ENCODE measurements at places on chromosomes 11 and 22.

GRCh38 chr11:9616858-9617257, 43.4 kb downstream of the WEE1 start:
- DNase-seq, result no peak

DNA sequence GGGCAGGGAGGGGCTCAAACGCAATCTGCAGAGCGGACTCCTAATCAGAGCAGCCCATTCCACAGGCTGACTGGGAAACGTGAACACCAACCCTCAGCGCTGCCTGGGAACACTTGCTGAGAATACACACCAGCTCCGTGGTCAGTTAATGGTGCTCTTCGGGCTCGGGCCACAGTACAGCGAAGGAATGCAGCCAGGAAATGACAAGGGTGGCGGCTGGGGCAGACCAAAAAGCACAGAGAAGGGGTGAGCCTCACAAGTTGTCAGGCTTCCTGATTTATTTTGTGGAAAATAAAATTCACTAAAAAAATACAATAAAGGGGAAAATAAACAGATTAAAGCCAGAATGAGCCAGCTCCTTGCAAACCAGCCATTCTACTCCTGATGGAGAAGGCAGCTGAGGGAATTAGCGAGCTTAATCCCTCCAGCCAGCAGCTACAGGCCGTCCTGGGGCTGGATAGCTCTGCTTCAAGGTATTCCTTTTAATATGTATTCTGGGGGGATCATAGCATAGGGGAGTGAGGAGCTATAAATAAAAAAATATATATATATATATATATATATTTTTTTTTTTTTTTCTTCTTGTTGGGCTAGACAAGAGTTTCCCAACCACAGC, 165.5 kb upstream of the NTM start:
- DNase-seq, result no peak

GRCh38 chr11:71946144-71946571, 17.3 kb downstream of the RNF121 start:
- no peak for DNase-seq

GRCh38 chr11:72326151-72326848, 82.3 kb upstream of the PHOX2A start:
- DNase-seq, result no peak

- DNase-seq, result no peak
Measured at GRCh38 chr22:37233751-37234631, 10.1 kb downstream of the RAC2 start.

- DNase-seq, result no peak
Measured at GRCh38 chr11:109165035-109165434, 257.0 kb upstream of the C11orf87 start.

DNA sequence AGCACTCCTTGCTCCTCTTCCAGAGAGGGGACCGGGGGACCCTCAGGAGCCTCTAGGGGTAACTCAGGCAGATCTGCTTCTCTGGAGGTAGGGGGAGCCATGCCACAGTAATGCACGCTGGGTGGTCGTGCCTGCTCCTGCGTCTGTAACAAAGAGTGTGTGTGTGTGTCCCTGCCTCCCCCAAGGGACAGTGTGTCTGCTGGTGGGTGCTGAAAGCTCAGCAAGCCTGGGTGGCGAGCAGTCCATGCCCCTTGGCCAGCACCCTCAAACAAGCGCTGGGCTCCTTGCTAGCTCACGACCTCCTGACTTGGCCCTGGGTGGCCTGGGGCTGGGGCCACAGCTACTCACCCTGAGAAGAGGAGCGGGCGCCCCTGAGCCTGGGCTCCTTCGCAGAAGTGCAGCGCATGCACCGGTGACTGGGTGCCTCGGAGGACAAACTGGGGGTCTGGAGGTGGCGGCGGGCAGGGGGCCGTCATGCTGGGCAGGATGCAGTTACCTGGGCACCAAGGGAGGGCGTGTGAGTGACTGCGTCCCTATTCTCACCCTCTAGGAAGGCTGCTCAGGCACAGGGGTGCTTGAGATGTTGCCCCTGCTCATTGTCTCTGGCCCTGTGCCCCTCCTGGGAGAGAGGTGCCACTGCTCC, 33.7 kb downstream of the GNB1L start:
- DNase-seq, result no peak

- no peak for DNase-seq
Measured at GRCh38 chr22:45312415-45312814, 2.7 kb downstream of the FAM118A start.

DNA sequence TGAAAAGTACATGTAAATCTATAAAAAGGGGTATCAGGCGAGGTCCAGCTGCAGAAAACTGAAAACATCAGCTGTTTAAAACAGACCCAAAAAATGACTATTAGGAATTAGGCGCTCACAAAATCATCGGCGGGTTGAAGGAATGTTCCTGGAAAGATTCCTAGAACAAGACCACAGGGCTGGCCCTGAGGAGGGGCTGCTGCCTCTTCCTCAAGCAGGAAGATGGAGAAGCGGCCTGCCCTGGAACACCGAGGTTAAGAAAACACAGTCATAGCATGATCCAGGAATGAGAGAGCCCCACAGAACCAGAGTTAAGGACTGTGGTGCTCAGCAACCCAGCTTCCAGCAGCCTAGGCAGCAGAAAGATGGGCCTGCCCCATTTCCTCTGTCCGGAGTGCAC, 78.4 kb downstream of the C11orf91 start:
- DNase-seq, result no peak

DNA sequence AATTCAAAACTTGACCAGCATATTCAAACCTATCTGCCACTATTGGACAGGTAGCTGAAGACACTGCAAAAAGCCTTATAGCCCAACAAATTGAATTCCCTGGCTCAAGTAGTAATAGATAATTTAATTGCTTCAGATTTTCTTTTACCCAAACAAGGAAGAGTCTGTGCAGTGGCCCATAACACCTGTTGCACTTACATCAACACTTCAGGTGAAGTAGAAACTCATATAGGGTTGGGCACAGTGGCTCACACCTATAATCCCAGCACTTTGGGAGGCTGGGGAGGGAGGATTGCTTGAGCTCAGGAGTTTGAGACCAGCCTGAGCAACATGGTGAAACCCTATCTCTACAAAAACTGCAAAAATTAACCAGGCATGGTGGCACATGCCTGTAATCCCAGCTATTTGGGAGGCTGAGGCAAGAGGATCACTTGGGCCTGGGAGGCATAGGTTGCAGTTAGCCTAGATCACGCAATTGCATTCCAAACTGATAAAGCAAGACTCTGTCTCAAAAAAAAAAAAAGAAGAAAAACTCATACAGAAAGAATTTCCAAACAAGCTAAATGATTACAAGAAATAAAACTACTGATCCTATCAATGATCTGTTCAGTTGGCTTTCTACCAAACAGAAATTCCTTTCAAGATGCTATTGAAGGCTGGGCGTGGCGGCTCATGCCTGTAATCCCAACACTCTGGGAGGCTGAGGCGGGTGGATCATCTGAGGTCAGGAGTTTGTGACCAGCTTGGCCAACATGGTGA, 9.5 kb downstream of the FOLR3 start:
- no peak for DNase-seq

DNA sequence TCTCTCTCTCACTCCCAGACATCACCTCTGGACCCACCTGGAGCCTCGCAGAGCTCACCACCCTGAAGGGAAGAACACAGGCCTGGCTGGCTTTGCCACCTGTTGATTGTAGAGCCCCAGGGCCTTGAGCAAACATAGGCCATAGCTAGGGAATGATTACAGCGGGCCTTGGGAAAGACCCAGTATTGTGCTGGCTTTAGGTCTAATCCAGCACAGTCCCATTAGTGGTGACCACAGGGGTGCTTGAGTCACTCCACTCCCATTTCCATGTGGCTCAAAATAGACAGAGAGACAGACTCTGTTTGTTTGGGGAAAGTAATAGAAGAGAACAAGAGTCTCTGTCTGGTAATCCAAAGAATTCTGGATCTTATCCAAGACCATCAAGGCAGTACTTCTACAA, 42.7 kb upstream of the FAM181B start:
- DNase-seq, result no peak

GRCh38 chr11:112292785-112293407, 32.2 kb upstream of the PLET1 start:
- DNase-seq, result no peak

GRCh38 chr22:34812631-34813030, 253.3 kb upstream of the ISX start:
- DNase-seq, result no peak

DNA sequence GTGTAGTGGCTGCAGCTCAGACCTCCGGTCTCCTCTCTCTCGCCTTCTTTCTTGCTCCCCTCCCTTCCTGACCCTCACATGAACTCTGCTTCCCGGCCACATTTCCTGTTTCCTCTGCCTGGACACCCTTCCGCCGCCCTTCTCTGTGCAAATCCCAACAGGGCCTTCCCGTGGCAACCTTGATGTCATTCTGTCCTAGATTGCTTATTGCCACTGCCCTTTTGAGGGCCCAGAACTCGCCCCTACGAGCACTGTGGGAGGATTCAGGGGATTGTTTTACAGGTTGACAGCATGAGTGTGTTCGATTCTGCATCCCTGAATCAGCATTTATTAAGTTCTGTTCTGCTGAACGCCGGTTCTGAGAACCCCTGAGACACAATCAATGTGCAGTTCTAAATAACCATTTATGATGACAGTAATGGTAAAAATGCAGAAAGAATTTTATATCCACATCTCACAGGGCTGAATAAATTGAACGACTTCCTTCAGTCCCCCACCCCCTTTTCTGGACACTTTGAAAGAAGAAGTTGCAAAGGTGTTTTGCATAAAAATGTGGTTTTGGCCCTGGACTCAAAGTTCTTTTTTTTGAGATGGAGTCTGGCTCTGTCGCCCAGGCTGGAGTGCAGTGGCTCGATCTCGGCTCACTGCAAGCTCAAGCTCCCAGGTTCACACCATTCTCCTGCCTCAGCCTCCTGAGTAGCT, 6.4 kb downstream of the BATF2 start:
- no peak for DNase-seq

GRCh38 chr11:68026391-68027105, 3.9 kb upstream of the NDUFS8 start:
- no peak for DNase-seq

GRCh38 chr11:123152951-123153350, 42.1 kb downstream of the CLMP start:
- no peak for DNase-seq

GRCh38 chr11:45684440-45684839, 19.0 kb upstream of the CHST1 start:
- no peak for DNase-seq

DNA sequence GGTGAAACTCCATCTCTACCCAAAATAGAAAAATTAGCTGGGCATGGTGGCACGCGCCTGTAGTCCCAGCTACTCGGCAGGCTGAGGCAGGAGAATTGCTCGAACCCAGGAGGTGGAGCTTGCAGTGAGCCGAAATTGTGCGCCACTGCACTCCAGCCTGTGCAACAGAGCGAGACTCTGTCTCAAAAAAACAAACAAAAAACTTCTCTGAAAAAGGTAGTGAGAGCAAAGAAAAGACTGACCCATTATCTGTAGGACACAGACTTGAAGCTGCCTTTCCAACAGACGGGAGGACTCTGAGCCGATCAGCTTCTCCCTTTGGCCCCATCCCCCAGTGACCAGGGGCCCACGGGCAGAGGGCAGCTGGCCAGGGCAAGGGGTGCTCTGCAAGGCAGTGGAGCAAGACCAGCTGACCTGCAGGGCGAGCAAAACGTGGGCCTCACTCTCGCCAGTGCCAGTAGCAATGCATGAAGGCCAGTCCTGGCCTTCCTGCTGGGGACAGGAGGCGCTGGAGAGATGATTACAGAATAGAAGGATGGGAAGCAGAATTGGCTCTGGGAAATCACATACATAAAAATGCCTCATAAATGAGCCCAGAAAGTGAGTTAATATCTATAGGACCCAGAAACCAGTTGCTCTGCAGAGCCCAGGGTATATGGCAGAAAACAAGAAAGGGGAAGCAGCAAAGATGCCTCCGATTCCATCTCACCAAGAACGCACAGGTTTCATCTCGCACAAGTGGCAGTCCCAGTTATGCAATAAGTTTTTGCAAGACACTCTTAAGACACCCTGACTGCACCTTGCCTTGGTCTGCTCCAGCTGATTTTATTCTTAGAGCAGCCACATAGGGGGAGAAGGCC, 2.8 kb downstream of the EHD1 start:
- DNase-seq, result no peak

DNA sequence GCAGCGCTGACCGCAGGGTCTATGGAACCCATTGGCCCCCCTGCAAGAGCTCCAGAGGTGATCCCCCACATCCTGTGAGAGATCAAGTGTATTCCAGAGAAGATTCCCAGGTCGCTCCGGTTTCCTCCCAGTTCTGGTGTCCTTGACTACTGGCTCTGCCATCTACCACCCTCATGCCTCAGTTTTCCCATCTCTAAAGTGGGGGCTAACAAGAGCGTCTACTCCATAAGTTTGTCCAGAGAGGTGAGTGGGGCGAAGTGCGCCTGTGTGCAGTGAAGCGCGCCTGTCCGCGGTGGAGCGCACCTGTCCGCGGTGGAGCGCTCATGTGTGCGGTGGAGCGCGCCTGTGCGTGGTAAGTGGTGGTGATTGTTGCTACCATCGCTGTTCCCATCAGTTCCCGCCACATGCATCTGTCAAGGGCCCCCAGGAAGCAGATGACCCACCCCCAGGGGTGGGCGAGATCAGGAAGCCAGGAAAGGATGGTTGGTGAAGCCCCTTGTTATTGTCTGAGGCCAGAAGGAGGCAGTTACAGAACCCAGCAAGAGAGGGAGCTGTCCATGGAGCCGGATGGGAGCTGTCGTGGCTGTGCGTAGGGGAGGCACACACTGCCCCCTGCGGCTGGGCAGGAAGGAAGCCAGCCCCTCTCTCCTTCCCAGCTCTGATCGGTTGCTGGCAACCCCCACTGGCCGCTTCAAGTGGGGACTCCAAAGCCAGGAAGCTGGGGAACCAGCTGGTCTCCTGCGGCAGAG, 73.2 kb upstream of the FGF3 start:
- DNase-seq, result no peak

DNA sequence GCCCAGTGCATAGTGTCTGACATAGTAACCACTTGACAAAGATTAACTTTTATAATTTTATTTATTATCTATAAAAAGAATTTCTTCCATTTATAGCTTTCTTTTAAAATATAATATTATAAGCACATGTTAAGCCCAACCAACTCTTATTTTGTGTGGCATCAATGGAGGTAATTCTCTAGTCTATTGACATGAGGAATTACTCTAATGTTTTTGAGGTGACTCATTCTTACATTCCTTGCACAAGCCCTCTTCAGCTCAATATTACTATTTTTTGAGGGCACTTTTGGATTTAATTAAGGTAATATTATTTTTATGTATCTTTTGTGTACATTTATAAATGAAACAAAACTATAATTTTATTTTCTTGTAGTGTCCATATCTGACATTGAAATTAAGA, 59.6 kb downstream of the AASDHPPT start:
- DNase-seq, result no peak

DNA sequence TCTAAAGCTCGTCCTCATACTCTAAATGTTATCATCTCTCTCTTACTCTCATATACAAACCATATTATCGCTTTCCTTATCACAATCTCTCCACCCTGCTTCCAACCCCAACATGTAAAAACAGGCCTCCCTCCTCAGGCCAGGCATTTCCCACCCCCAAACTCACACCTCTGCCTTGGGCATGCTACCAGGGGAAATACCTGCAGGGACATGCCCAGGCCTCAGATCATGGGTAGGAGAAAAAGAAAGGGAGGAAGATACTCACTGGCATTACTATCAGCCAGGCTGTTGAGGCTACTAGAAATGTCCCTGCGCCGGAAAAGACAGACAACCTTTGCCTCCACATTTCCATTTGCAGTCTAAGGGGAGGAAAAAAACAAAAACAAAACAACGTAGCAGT, 1.8 kb downstream of the MTA2 start:
- DNase-seq, result no peak

Data from stimulated activated CD4-positive, alpha-beta T cell treated with anti-CD3 and anti-CD28 coated beads, Interleukin-1b, Interleukin-23, amount 100 ng/mL, for 1 hour (primary cell).